Renal pelvis (tissue), 12 donors: ENCODE measurements at places on chromosomes 3 and 15.

DNA sequence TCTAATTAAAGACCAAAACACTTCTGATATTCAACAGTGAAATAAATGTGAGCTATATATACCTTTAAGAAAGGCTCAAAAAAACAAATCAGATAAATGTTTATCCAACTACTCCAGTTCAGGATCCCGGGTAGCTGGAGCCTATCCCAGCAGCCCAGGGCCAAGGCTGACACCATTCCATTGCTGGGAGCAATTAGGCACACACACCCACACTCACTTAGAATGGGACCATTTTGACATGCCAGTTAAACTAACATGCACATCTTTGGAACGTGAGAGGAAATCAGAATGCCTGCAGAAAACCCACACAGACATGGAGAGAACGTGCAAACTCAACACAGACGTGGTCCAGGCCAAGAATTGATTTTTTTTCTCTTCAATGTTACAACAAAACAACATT lies 30.0 kb upstream of the PLSCR4 start:
- no peak for DNase-seq

DNA sequence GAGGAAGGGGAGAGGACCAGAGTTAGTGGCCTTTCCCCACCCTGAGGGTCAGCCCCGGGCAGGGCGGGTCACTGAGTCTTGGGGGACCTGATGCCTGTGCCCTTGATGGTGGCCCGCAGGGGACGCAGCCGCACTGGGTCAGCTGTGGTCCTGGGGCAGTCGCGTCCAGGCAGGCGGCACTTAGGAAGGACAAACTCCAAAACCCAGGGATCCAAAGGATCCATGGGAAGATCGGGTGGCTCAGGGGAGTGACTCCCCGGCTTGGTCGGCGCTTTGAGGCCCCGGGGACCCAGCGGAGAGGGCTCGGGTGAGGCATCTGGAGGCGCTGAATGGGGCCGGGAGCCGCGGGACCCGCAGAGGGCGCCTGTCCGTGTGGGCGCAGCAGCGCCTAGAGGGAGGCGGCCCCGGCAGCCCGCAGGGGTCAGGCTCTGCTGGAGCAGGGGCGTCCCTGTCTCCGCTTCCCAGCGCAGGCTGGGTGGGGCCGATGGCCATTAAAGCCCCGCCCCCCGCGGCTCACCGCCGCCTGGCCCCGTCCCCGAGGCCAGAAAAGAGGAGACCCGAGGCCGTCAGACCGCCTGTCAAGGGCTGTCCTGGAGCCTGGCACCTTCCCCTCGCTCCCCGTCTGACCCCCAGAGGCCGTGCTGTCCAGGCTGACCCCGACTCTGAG lies 17.5 kb downstream of the CIDEC start:
- DNase-seq, result peak; percentile 24

- no peak for DNase-seq
Measured at GRCh38 chr15:95972041-95972553, 358.4 kb upstream of the NR2F2 start.

GRCh38 chr3:65664446-65664845 lies 374.3 kb downstream of the MAGI1 start:
- no peak for DNase-seq

DNA sequence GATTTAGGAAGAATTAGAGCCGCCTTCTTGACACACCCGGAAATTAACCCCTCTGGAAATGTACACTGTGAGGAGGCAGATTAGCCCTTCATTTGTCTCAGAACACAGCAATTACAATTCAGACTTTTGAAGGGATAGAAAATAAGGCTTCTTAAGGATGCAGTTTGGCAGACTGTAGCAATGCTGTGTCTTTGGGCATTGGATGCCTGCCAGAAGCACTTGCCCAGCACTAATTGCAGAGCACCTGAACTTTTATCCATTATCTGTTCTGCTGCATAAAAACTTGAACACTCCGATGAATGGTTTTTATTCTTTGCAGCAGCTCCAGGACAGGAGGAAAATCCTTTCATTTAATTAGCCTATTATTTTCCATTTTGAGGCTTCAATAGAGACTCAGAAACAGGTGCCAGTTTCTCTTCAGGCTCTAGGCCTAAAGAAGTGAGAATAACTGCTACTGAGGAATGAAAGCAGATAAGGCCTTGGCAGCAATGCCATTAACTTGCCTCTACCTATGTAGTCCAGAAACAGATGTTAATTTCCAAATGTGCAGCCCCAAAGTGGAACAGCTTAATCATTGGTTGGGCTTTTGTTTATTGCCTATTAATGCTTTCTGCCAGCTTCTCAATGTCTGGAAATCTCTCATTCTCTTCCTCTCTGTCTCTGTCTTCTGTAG lies 418.5 kb downstream of the NSUN3 start:
- no peak for DNase-seq

GRCh38 chr3:186520957-186521842 lies 23.0 kb downstream of the CRYGS start:
- no peak for DNase-seq

GRCh38 chr15:67164401-67164791 lies 90.1 kb downstream of the AAGAB start:
- no peak for DNase-seq

DNA sequence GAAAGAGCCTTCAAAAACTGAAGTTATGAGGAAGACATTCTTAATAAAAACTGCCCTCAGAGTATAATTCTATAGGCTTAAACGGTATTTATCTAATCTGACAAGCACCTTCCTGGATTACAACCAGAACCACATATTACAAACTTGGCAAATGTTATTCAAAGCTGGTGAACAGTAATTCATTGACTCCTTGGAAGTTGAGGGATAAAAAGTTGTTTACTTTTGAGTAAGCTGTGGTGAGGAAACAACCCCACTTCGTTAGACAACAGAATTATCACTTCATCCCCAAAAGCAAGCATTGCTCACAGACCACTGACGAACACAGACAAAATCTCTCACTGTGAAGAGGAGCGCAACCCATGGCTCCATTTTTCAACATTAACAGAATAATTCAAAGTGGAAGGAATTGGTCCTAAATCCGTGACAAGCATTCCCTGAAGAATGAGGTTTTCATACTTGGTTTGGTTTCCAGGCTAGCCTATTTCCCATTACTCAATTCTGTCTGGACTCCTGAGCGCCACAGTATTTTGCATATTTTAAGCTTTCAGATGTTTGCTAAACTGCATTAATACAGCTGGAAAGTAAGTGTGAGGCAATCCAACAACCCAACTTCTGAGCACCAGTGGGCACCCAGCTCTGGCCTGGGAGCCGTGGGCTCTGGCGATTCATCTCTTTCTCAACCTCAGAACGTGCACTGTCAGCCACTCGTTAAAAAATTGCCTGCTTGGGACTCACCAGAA lies 32.7 kb downstream of the LRIG1 start:
- no peak for DNase-seq

GRCh38 chr15:39051626-39052322 lies 487.2 kb upstream of the RASGRP1 start:
- DNase-seq, result no peak

GRCh38 chr3:10194328-10195071 lies 29.8 kb downstream of the IRAK2 start:
- no peak for DNase-seq

- DNase-seq, result no peak
Measured at GRCh38 chr3:126300761-126301481, 56.3 kb downstream of the KLF15 start.

- DNase-seq, result no peak
Measured at GRCh38 chr3:133644768-133645167, 17.0 kb downstream of the TOPBP1 start.

DNA sequence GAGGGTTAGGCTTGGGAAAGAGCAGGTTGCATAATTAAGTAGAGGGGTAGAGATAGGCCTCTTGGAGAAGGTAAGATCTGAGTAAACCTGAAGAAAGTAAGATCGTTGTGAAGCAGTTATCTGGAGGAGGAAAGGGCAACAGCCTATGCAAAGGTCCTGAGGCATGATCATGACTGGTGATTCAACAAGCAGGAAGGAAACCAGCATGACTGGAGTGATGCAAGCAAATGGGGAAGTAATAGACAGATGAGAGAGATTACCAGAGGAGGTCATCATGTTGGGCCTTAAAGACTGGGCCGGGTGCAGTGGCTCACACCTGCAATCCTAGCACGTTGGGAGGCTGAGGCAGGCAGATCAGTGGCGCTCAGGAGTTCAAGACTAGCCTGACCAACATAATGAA lies 360.2 kb downstream of the EPHB1 start:
- no peak for DNase-seq

GRCh38 chr3:105944276-105944675 lies 75.5 kb upstream of the CBLB start:
- DNase-seq, result no peak
